ENCODE measurements at places on chromosomes 5 and 9.

- no peak for DNase-seq
These were observed 58.3 kb downstream of the HMGCR start for GRCh38 chr5:75395277-75395676.

DNA sequence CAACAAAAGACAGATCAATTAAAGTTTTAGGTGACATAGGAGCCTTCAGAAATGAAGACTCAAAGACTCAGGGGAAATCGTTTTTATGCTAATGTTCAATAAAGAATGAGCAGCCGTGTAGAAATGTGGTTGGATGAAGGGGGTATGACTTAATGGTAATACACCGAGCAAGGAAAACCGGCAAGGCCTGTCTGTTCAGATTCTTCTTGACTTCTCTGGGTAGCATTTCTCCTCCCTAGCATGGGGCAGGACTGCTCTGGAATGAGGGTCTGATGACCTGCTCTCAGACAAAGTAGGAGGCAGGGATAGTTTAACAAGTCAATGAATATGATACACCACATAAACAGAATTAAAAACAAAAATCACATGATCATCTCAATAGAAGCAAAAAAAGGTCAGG is 487.4 kb downstream of the ZNF608 start:
- no peak for DNase-seq

DNA sequence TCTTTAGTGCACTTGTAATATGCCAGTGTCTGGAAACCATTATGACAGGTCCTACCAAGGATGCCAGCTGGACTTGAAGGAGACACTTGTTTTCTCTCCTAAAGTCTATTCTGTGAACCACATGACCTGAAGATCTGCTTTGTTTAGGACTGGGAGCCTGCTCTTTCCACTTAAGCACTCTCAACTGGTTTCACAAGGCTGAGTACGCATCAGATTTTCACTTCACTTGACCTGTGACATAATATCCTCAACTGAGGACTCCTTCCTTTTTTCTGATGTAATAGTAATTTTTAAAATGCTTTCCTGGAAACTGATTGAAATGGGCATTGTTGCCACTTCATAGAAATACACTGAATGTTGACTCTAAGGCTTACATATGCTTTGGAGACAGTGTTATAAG is 52.2 kb downstream of the PDE8B start:
- no peak for DNase-seq

- no peak for DNase-seq
These were observed 81.2 kb downstream of the MRPS27 start for GRCh38 chr5:72238712-72239445.

GRCh38 chr9:87701931-87702421 is 23.9 kb upstream of the CTSL start:
- no peak for DNase-seq

- no peak for DNase-seq
These were observed 29.8 kb upstream of the MIER3 start for GRCh38 chr5:56981548-56982315.

DNA sequence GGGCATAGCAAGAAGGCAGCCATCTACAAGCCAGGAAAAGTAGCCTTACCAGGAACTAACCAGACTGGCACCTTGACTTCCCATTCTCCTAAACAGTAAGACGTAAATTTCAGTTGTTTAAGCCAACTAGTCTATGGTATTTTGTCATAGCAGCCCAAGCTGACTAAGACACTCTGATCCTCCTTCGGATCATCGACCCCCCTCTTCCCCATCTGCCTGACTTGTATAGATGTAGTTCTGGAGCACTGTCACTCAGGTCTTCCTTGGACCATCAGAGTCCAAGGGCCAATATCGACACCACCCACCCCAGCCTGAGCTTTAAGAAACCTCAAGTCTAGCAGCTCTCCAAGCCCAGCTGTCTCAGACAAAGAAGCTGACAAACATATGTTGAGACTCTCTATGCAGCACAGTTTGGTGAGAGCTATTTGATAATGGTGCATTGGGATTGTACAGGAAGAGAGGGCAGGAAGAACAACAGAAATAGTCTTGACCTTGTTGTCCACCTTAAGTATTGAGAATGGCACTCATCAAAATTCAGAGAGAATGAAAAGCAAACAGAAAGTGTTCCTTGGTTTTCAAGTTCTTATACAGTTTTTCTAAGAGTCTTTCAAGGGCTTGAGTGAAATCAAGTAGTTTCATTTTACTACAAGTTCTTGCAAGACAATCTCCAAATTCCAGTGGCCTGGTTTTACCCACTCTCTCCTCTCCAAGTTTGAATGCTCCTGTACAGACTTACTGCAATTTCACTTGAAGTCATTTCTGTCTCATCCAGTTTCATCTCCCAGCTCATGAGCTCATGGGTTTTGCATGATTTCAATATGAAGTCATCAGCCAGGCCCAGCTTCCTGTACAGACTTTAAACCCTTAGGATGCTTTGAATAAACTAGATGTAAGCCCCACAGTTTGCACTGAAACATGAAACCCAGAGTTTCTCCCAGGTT is 122.3 kb upstream of the RAI14 start:
- no peak for DNase-seq

- no peak for DNase-seq
These were observed 14.7 kb upstream of the IRX4 start for GRCh38 chr5:1897386-1897785.

GRCh38 chr5:177194268-177194667 is 60.7 kb downstream of the NSD1 start:
- no peak for DNase-seq

DNA sequence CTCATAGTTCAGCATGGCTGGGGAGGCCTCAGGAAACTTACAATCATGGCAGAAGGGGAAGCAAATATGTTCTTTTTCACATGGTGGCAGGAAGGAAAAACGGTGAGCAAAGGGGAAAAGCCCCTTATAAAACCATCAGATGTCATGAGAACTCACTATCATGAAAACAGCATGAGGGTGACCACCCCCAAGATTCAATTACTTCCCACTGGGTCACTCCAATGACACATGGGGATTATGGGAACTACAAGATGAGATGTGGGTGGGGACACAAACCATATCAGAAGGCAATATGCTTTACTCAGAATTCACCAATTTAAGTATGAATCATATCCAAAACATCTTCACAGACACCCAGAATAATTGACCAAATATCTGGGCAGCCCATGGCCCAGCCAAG is 19.7 kb downstream of the MAT2B start:
- no peak for DNase-seq

DNA sequence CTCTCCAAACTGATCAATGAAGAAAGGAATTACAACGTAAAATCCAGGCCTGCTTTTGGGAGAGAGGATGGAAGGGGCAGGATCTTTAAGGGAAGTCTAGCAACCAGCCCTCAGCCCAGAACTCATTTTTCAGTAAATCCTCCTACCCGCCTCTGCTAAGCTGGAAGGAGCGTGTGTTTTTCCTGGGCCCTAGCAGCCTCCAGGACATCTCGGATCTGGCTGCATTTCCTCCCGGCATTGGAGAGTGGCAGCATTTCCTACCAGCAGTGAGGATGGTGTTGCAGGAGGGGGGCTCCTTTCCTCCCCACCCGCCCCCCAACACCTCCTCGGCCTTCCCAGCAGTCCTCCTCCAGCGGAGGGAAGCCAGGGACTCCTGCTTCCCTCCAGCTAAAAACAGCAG is 54.5 kb downstream of the DCP2 start:
- no peak for DNase-seq

DNA sequence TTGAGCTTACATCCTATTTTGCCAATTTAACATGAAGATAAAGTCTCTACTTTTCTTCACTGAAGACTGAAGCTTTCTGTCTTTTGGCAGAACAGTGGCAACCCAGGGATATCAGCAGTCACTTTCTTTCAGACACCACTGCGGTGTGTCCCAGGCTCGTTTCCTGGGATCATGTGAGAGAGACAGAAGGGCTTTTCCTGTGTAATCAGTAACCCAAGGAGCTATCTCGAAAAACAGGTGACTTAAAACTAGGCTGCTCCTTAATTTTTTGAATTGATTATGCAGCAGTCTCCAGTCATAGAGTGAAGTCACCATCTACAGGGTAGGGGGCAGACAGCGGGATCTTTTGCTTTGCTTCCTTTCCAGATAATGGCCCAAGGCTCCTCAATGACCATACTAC is 68.5 kb downstream of the ZNF462 start:
- DNase-seq, result no peak

- peak; percentile 54 for DNase-seq
These were observed 148.7 kb upstream of the ERCC6L2 start for GRCh38 chr9:95726756-95727155.

DNA sequence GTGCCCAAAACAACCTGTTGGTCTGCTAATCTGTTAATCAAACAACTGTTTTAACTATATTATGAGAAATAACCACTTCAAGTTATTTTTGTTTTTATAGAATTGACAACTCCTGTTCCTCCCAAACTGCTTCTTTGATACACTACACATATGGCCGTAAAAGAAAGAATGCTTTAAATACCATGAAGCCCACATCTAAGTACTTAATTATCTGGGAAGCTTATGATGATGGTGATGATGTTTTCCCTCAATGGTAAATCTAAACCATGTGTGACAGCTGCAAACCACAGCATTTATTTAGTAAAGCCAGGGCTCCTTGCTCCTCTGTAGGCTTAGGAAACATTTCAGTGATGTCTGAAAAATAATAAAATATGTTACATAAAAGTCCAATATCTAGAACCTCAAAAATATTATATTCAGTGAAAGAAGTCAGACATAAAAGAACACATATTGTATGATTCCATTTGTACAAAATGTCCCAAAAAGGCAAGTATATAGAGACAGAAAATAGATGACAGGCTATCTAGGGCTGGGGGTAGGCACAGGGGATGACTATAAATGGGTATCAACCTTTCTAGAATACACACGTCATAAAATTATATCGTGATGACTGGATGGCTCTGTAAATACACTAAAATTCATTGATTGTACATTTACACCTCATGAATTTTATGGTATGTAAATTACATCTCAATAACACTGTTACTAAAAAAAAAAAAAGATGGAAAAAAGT is 154.1 kb downstream of the EFNA5 start:
- DNase-seq, result no peak

GRCh38 chr9:10855847-10856246 is 243.0 kb upstream of the PTPRD start:
- no peak for DNase-seq

DNA sequence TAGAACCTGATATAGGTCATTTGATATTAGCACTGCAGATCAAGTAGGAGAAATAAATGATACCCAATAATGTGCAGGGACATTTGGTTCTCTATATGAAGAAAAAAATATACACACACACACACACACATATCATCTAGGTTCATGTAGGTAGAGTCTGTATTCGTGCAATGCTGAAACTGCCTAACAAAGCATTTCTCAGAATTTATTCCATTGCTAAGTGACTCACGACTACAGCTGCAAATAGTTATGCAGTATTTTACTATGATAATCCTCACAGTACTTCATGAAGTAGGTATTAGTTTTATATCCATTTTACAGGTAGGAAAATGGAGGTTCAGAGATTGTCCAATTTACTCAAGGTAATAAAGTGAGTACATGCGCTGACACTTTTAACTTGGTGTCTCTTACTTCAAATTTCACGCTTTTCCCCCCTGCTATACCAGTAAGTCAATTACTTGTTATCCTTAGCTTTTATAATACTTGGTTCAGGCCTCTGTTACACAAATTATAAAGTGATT is 2.4 kb downstream of the GIN1 start:
- DNase-seq, result no peak

DNA sequence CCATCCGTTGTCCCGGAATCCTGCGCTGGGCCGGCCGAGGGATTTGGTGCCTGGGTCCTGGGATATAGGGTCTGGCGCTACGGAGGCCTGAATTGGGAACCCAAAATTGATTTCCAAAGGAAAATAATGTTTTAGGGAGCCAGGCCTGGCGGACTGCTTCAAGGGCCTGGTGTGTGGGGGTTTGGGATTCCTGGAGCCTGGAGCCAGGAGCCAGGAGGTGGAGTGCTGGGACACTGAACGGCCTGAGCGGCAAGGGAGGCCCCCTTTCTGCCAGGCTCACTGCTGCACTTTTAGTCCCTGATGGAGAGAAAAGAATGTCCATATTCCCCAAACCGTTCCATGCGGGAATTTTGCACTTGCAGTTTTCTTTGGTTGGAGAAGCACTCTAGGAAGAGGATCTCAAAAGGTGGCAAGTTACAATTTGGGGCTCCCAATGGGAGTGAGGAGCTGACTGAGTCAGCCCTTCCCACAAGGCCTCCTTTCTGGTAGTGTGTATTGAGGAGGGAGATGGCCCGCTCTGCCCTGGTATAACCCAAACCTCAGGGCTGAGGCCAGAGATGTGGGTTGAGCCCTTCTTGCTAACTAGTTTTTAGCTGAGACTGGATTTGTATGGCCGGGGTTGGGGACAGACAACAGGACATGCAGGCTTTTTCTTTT is 2.2 kb downstream of the LMX1B start:
- no peak for DNase-seq

- DNase-seq, result no peak
These were observed 42.1 kb upstream of the ZNF622 start for GRCh38 chr5:16507716-16508115.

DNA sequence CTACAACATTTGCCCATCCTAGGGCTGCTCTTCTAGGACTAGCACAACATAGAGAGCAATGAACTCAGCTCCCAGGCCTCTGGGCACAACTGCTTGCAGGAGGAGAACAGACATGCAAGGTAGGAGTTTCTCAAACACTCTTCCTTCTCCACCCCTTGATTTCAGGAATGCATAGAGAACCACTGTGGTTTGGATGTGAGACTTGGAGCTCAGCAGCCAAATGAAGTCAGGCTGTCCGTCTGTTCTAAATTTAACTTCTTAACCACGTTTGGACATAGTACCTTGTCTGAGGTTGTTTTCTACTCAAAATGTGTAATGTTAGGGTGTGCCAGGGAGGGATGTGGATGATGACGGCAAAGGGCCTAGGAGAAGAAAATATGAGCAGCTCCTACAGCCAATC is 515.1 kb upstream of the TNC start:
- no peak for DNase-seq

DNA sequence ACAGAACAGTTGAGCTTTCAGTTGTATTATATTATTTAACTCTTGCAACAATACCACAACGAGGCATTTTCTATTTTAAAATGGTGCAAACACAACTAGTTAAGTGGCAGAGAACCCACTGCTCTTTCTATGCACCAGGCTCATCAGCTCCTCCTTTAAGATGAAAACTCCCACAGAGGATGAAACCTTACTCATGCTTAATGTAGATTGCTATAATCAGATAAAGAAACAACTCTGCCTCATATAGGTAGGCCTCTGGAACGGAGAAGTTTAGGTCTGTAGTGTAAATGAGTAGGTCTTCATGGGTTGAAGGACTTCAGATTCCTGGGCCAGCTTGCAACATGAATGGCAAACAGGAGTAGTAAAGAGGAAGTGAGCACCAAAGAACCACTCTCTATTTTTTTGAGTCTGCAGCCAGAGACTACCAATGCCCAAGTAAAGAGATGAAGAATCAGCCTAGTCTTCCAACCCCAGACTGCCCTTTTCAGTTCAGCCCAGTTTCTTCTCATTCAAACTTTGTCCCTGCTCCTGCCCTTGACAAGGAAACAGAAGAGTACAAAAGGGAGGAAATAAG is 33.9 kb downstream of the HACD4 start:
- DNase-seq, result peak; percentile 9

- no peak for DNase-seq
These were observed 85.9 kb downstream of the GOLPH3 start for GRCh38 chr5:32088214-32088613.

DNA sequence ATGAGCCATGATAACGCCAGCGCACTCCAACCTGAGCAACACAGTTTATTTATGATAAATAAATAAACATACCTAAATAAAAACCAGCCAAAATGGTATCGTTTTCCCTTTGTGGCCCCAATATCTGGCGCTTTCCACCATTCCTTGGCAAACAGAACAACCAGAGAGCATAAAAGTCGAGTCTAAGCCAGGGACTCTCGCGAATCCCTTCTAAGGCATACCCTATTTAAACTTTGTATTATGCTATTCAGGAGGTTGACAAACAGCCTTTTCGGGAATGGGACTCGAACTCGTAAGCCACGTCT is 386 bp upstream of the MATR3 start:
- DNase-seq, result no peak
